NCI-H526 treated with DMSO at 0.1 percent for 48 hours (cell line): ENCODE measurements at places on chromosomes 7 and 10.

- DNase-seq, result peak; percentile 7
Measured at GRCh38 chr10:80596391-80597257, 58.9 kb downstream of the SH2D4B start.

DNA sequence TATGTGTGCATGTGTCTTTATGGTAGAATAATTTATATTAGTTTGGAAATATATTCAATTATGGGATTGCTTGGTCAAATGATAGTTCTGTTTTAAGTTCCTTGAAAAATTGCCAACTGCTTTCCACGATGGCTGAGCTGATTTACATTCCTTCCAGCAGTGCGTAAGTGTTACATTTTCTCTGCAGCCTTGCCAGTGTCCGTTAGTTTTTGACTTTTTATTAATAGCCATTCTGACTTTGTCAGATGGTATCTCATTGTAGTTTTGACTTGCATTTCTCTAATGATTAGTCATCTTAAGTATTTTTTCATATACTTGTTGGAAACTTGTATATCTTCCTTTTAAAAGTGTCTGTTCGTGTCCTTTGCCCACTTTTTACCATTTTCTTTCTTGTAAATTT, 434.2 kb upstream of the POT1 start:
- no peak for DNase-seq

- DNase-seq, result no peak
Measured at GRCh38 chr7:73454424-73454823, 20.8 kb downstream of the FZD9 start.

DNA sequence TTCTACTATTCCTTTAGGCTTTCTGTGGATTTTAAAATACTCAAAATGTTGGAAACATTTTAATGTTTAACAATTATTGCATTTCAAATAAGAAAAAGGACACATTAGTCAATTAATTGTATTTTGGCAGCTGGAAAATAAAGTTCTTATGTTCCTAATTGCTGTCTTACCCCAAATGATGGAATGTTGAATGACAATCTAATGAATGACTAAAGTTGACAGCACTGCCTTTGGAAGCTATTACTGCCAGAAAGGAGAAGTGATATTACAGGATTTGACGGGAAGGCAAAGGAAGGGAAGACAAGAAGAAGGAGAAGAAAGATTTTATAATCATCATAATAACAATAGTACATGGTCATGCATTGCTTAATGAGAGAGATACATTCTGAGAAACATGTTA, 23.4 kb upstream of the TMEM229A start:
- DNase-seq, result no peak

- no peak for DNase-seq
Measured at GRCh38 chr7:98210513-98211220, 572 bp upstream of the BHLHA15 start.

DNA sequence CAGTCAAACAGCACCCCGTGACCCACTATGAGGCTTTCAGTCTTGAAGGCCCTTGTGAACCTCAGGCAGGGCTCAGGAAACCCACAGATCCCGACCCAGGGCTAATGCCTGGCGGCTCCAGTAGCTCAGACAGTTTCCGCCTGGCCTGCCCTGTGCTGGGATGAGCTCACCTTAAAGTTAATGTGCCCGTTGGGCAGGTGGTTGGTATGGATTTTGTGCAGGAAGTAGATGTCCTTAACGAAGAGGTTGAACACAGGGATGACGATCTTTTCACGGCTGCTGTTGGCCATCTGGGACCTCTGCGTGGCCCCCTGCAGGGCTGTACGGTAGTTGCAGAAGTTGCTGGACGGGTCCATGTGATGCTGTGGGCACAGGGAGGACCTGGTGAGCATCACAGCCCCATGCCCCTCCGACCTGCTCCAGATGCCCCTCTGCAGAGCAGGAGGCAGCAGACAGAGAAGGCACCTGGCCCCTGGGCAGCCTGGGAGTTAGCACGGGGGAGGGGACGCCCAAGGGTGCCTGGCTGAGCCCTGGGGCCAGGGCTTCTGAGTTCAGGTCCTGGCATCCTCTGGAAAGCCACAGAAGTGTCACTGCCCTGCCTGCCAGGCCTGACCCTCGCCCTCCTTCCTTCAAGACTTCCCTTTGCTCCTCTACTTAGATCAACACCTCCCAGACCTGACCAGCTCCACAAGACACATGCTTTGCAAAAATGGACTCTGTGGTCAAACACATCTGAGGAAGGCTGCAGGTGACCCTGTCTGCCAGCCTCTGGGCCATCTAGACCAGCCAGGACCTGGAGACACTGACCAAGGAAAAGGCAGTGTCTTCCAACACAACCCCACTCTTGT, 59.8 kb downstream of the CSGALNACT2 start:
- no peak for DNase-seq

GRCh38 chr7:103752995-103753394, 236.5 kb downstream of the RELN start:
- DNase-seq, result peak; percentile 23
